ENCODE measurements at places on chromosomes 7 and 10.
A peak's percentile ranks its signal among the peaks of the same experiment; 100 is the strongest.

DNA sequence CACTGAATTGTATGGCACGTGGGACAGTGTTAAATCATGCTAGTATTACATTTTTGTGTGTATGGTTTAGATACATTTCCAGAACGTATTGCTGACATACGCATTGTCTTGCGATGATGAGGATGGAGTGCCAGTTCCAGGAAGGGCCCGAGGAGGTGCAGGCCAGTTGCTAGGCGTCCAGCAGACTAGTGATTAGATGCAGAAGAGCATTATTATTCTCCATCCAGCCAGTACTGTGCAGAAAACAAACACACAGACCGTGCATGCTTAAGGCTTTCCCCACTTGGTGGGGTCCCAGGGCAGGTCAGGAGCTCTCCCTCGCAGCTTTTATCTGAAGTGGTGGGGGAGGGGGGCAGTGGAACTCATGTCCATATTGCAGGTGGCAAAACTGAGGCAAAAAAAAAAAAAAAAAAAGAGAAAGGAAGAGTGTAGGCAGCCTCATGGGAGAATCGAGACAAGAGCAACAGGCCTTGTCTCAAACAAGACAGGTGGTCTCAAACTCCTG lies 189.2 kb downstream of the CAMK1D start:
- no peak for DNase-seq

DNA sequence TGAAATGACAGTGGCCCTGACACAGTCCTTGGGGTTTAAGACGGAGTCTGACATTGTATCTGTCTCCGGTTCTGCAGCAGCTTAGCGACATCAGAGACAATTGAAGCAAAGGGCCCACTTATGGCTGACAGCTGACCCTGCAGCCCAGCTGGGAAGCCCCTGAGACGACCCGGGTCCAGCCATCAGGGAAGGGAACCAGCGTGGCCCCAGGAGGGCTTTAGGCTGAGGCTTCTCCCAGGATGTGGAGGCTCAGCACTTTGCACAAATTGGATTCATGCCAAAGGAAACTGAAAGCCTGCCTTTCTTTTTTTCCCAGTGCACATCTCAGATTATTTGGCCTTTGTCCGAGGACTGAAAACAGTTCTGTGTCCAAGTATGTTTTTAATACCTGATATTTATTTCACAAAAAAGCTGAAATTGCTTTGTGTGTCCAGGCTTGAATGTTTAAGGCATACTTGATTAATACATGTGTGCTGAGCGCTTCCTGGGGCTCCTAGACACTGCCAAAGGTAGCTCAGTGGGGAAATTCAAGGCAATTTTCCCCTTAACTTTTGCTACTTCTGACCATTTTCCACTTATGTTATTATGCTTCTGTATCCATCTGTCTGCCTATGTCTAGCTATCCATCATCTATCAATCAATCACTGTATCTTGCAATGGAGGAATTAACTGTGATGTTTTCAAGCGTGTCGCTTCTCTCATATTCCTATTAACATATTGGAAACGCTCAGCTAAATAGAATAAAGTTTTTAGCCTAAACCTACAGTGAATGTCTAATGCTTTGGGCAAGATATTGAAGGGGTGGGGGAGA lies 34.8 kb downstream of the KLF6 start:
- DNase-seq: no peak

DNA sequence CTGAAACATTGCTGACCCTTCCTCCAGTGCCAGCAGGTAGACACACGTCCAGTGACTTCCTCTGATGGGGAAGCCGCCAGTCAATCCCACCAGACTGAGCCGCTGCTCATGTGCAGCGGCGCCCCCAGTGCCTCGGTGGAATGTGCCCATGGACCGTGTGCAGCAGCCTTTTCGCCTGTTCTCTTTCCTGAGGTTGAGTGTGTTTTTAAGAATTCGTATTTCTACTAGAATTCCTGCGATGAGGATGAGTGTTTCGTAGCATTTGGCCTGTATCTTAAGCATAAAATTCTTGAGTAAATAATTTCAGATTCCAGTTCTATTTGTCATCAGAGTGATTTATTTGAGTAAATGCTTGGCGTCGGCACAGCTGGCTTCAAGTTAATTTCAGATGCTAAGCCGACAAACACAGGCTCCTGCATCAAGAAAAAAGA lies 35.4 kb downstream of the BNIP3 start:
- DNase-seq: peak; percentile 79

DNA sequence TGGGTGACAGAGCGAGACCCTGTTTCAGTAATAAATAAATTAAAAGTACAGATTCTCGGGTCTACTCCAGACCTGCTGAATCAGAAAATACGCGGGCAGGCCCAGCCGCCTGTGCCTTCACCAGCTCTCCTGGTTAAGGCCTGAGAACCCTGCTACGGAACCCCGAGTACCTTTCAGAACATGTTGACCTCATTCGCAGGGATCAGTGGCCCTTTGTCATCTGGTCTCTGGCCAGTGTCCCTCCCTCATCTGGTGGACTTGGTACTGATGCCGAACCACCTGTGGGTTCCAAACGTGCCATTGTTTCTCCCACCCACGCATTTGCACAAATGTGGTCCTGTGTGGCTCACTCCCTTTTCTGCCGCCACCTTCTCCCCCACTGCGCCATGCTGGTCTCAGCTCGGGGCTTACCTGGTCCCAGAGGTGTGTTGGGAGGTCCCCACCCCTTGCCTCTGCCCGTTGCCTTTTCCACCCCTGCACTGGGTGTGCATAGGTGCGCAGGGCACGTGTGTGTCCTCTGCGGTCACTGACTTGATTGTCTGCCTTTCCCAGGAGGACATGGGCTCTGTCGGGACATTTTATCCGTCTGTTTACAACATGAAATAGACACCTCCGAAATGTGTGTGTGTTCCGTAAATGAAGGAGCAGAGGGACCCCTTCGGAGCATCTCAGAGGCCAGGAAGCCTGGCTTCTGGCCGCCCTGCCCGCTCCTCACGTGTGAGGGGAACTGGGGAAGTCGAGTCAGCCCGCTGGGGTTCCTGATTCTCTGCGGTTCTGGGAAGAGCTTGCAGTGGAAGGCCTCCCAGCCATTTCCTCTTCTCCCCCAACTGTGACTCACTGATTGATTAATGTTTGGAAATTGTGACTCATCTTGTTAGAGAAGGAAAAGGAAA lies 135.2 kb downstream of the CUX1 start:
- DNase-seq: peak; percentile 79

GRCh38 chr7:22853674-22854157 lies 31.1 kb upstream of the TOMM7 start:
- peak; percentile 33 for DNase-seq

- DNase-seq: no peak
Measured at GRCh38 chr10:51806079-51806835, 106.9 kb upstream of the CSTF2T start.

- DNase-seq: no peak
Measured at GRCh38 chr10:1550291-1550595, 187.1 kb downstream of the ADARB2 start.

DNA sequence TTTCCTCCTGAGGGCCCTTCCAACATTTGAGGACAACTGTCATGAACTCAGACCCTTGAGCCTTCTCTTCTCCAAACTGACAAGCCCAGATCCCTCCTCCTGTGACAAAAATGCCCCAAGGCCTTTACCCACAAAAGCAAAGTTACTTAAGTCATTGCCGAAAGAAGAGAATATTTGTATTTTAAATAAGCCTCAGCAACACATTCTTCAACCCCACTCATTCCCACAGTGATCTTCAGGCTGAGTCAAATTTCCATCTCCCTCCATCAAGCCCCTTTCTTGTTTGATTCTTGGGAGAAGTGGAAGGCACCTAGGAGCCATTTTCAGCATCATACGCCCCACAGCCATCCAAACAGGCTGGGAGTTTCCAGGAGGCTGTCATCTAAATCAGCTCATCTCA lies 150.8 kb upstream of the PDE1C start:
- DNase-seq: no peak

DNA sequence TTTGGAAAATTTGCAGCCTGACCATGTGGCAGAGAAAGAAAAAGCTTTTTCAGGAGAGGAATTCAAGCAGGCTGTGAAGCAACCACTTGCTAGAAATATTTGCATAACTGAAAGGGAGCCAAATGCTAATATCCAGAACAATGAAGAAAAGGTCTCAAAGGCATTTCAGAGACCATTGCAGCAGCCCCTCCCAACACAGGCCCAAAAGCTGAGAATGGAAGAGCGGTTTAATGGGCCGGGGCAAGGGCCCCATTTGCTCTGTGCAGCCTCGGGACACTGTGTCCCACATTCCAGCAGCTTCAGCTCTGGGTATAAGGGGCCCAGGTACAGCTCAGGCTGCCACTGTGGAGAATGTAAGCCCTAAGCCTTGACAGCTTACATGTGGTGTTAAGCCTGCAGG lies 918.1 kb upstream of the POT1 start:
- DNase-seq: no peak

- no peak for DNase-seq
Measured at GRCh38 chr7:114342431-114343179, 72.0 kb upstream of the FOXP2 start.

DNA sequence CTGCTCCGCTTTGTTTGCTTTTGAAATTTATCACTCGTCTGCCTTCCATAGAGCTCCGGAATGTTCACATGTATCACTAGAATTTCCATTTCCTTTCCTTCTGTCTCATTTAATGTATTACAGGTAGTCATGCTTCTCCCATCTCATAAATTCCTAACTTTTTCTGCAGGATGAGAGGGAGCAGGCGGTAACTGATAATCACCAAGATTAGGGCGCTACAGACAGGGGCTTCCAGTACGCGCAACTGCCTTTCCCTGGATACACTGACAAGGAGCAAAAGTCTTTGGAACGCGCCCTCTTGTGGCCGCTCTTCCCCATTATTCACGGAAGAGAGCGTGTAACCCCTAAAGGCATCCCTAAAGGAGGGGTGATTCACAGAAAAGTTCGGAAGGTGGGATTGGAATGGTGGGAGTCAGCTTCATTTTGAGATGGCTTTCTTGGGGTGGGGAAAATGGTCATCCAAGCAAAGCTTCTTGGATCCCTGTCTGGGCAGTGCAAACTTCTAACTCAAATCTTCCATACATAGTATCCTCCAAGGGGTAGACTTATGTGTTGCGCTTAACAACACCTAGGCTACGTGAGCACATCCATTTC lies 6.5 kb downstream of the INHBA start:
- DNase-seq: peak; percentile 93

DNA sequence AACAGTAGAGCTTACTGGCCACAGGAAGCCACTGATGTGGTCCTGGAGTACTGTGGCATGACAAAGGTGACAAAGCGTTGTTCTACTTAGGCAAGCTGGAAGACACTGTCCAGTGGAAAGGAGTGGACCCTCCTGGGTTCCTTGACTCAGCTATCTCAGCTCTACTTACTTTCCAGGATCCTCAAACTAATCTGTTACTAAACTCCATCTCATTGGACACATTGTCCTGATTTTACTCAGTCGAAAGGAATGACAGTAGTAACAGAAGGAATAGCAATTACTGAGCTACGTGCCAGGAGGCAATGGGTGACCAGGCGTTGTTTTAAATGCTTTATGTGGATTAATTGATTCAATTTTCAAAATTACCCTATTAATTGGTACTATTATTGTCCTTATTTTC lies 41.6 kb downstream of the ABLIM1 start:
- DNase-seq: no peak

DNA sequence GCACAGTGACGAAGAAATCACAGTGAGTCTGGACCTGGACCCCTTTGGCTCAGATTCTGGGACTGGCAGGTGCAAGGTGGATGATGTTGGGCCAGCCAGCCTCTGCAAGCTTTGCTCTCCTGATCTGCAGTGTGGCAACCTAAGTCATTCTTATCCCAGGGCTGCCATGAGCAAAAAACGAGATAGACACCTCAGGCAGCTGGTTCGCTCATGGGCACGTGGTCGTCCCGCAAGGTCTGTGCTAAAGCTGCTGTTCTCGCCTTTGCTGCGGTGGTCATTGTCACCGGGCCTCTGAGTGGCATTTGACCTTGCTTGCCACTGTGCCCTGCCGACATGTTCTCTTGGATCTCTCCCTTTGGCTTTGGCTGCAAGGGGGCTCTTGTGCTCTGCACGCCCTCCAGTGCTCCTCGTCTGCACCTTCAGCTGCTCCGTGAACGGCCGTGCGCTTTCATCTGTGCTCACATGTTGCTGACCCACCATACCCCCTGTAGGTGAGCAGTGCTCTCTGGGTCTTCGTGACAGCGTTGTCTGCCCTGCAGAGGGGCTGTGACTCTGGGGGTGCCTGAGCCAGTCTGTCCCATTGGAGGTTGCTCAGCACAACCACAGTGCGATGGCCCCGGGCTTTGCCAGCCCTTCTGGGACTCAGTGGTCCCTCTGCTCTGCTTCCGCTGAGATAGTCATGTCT lies 317.0 kb downstream of the GLRX3 start:
- DNase-seq: no peak

DNA sequence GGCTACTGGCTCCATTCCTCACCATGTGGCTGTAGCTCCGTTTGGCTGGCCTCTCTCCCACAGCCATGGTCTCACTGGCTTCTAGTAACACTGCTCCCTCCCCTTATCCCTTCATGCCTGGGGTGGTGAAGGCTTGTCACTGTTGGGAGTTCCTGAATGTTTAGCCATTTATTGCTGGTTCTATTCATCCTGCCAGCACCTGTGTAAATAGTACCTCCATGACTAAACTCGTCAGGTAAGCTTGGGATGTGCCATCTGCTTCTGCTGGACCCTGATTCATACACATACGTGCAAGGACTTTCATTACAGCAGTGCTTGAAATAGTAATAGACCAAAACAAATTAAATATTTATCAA lies 61.6 kb downstream of the CCDC71L start:
- DNase-seq: no peak

DNA sequence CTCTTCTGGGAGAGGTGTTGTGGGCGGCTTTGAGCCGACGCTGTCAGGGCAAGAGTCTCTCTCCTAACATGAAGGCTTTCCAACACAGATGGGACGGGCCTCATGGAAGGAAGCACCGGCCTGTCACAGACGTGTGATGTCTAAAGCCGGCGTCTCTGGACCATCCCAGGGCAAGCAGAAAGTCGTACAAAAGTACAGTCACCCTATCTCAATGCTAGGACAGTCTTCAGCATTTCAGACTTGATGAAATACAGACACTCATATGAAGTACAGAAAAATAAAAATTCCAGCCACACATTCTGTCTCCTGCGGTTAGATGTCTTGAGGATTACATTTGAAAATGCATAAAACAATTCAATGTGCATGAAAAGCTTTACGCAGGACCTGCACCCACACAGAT lies 30.6 kb downstream of the CYP2W1 start:
- DNase-seq: no peak

GRCh38 chr7:28151965-28152364 lies 28.6 kb downstream of the JAZF1 start:
- peak; percentile 78 for DNase-seq

DNA sequence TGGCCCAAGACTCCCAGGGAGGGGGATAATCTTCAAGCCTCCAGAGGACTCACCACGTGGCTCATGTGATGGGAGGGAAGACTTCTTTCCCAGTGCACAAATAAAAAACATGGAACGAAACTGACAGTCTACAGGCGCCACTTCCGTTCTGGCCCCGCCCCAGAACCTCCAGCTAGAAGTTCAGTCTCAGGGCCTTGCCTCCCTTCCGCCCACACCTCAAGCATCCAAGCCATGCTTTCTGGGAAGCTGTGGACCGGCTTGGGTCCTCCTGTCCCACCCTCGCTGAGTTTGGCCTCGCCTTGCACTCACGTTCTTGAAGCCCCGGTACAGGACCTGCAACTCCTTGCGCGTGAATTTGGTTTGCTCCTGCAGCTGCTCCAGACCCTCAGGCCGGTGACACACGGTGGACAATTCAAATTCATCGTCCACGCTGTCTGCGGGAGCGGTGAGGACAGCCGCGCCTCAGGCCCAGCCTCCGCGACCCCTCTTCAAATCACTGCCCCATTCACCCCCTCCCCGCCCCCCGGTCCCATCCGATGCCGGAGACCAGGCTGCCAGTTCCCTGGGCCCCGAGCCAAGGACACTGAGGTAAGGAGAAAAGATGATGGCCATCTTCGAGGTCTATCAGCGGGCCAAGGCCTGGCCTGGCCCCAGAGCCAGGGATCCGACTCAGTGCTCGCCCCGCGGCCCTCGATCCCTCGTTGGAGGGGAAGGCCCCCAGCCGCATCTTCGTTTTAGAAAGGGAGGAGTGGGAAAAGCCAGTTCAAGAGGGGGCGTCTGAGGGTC lies 10.7 kb upstream of the OGA start:
- DNase-seq: no peak

Data from A172 (cell line).